ENCODE measurements at places on chromosomes 13 and 19. TPM values are rescaled to one million over a fixed set of nuclear protein-coding genes. Genes with fewer than 3 reads are reported as not detected.
A peak's percentile ranks its signal among the peaks of the same experiment; 100 is the strongest.

The ERFL gene
- total RNA-seq = 0.94 TPM

GRCh38 chr13:40061466-40062450, 406.3 kb downstream of the COG6 start:
- DNase-seq = no peak

The ZAR1L gene
- not detected for total RNA-seq

The PCDH17 gene
- 0.88 TPM for total RNA-seq

The THOP1 gene
- 142 TPM for total RNA-seq

GRCh38 chr19:46696866-46697203, 20.1 kb downstream of the PRKD2 start:
- DNase-seq = no peak

GRCh38 chr13:92390217-92390616, 836.4 kb upstream of the GPC6 start:
- DNase-seq = no peak

The PDX1 gene
- not detected for total RNA-seq

DNA sequence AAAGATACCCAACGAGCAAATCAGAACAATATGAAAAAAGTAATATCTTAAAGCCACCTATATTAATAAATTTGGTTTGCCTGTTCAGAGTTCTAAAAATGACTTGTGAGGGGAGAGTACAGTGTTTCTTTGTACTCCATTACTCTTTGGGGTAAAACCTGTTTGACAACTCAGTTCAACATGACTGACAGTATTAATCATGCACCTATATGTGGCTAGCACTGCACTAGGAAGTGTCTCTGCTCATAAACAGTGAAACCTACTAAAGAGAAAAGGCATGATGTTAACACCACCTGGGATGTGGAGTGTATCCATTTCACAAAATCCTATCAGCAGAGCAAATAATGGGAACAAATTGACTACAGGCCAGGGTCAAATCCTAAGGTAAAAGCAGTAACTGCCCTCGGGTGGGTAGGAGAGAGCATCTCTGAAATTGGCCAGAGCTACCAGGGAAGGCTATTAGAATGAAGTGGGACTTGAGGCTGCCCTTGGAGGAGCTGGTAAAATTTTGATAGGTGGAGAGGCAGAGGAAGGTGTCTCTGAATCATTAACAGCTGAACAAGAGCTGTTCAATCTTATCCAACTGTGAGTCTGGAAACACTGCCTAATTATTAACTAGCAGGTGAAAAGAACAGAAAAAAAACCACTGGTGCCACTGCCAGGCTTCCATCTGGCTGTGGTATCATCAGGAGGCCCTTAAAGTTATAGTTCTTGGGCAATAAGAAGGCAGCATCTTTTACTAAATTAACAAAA, 365.1 kb downstream of the DNAJC15 start:
- no peak for DNase-seq

GRCh38 chr13:43879755-43880181, at the start of gene LACC1:
Gene LACC1, plus strand, starts transcription at chr13:43879904. Its CDS starts 1,082 bp downstream, at chr13:43880986.
- peak; percentile 73 for DNase-seq

GRCh38 chr19:6241680-6242377, 37.9 kb downstream of the MLLT1 start:
- DNase-seq = no peak

The CD79A gene
- 3.8 TPM for total RNA-seq

- no peak for DNase-seq
Measured at GRCh38 chr19:18317961-18318800, 4.7 kb downstream of the LSM4 start.

The ADGRE1 gene
- total RNA-seq = 1.7 TPM

DNA sequence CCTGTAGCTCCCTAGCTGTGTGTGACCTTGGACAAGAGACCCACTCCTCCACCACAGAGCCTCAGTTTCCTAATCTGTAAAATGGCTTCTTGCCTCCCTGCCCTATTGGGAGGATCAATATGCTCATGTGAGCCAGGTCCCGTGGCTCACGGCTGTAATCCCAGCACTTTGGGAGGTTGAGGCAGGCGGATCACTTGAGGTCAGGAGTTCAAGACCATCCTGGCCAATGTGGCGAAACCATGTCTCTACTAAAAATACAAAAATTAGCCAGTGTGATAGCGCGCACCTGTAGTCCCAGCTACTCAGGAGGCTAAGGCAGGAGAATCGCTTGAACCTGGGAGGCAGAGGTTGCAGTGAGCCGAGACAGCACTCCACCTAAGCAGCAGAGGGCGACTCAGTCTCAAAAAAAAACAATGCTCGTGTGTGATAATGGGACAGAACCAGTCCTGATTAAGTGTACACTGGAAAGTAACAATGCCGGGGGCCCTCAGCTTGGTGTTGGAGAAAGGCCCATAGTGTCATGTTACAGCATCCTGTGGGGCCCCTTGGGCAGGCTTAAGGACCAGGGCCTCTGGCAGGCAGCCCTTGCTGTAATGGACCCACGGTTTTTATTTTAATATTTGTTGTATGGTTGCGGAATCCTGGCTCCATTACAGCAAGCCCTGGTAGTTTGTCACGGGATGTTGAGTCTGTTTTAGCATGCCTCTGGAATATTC, 6.8 kb downstream of the RPS11 start:
- peak; percentile 68 for DNase-seq

DNA sequence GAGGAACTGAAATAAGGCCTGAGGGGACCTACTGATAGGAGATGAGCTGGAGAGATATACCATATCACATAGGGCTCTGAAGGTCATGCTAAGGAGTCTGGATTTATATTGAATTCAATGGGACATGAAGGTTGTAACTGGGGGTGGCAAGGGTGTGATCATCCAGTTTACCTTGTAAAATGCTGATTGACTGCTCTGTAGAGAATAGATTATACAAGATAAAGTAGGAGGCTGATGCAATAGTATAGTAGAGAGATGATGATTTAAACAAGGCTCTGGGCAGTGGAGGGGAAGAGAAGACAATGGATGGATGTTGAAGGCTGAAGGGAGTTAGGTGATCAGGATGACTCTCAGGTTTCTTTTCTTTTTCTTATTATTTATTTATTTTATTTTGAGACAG, 18.0 kb upstream of the PAN3 start:
- DNase-seq = no peak

- no peak for DNase-seq
Measured at GRCh38 chr13:86986448-86986847, 684.7 kb upstream of the SLITRK5 start.

GRCh38 chr13:74870865-74871264, 611.1 kb downstream of the TBC1D4 start:
- no peak for DNase-seq

GRCh38 chr13:112652512-112653070, 37.2 kb upstream of the ATP11A start:
- no peak for DNase-seq

DNA sequence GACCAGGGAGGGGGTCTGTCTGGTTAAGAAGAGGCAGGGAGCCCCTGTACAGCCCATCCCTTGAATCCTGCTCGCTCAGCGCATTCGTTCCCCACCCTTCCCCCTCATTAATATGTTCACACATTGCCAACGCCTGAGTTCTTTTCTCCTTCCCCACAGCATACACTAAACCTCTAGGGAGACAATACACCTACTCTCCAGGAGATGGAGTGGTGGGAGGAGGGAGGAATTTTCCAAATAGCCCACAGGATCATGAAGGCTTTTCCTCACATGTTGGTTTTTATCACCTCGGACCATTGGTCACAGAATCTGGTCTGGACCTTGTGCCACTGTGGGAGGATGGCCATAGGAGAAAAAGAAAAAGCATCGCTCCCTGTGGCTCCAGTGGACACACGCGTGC, 294.9 kb downstream of the SHISA2 start:
- DNase-seq = no peak

GRCh38 chr13:96238241-96238640, 148.3 kb downstream of the HS6ST3 start:
- no peak for DNase-seq

DNA sequence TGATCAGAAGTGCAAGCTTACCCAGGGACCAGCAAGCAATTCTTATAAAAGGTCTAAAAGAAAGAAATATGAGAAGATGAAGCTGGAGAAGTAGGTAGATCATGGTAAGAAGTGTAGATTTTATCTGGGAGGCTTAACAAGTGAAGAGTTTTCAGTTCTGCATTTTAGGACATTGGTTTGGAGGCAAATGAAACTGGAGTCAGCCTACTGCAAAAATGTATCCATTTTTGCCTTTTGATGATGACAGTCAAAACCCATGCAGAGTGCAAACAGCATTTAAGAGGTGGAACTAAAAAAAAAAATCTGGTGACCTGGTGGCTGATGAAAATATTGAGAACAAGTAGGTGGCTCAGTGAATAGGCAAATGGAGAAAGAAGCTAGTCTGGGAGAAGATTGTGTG, 216.9 kb downstream of the DNAJC15 start:
- no peak for DNase-seq
